Caki2 (cell line): ENCODE measurements at places on chromosomes 7 and 10. TPM values are rescaled to one million over a fixed set of nuclear protein-coding genes. Genes with fewer than 3 reads are reported as not detected.

MRLN gene
- total RNA-seq: not detected in 2 replicates

GIMAP2 gene
- total RNA-seq: not detected in 2 replicates

RARRES2 gene
- 2.7 and 10.6 TPM in 2 replicates for total RNA-seq

SPDYE2 gene
- not detected in 2 replicates for total RNA-seq

GNGT1 gene
- not detected in 2 replicates for total RNA-seq

TSPAN13 gene
- 47.5 and 57.1 TPM in 2 replicates for total RNA-seq

AUTS2 gene
- total RNA-seq: 2.3 and 7.0 TPM in 2 replicates

PARP12 gene
- 7.5 and 14.1 TPM in 2 replicates for total RNA-seq

ASAH2 gene
- total RNA-seq: 0.47 TPM in 1 of 2 replicates, not detected in the other

PDK4 gene
- total RNA-seq: 0.41 and 1.9 TPM in 2 replicates

NOS3 gene
- 2.9 and 12.0 TPM in 2 replicates for total RNA-seq

NUPR2 gene
- total RNA-seq: not detected in 2 replicates

NPFFR1 gene
- not detected in 2 replicates for total RNA-seq
